ENCODE measurements at places on chromosomes 2 and 18.

GRCh38 chr2:143177096-143177786, 48.0 kb downstream of the ARHGAP15 start:
- DNase-seq, result no peak

GRCh38 chr2:109703077-109703476, 88.9 kb downstream of the SOWAHC start:
- DNase-seq, result no peak

DNA sequence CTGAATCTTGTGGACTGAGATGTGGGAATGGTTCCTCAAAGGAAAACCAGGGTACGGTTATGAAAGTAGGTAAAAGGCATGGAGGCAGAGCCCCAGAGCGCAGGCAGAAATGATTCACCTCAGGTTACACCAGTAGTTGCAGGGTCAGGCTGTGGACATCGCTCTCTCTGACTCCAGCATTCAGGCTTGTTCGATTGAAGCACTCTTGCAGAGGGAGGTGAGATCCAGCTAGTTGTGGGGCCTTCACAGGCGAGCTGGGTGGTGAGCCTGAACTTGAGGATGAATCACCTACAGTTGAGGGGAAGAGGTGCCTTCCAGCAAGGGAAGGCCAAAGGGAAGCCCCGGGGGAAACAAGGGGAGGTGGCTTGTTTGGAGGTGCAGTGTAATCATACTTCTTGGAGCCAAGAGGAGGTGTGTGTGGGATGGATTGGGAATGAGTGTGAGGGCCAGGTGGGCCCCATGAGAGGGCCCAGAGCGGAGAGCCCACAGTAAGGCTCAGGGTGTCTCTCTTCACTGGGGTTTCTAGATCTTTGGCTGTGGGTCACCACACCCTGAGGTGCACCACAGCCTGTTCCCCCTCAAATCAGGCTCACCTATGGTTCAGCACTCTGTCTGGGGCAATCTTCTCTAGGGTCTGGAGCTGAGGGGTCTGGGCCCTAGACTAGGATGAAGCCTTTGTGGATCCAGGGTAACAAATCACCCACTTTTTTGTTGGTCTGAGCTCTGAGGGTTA, 48.5 kb upstream of the MCFD2 start:
- no peak for DNase-seq

GRCh38 chr2:64328756-64329155, 125.2 kb upstream of the LGALSL start:
- DNase-seq, result no peak

GRCh38 chr18:66729442-66730239, 125.8 kb upstream of the CDH19 start:
- no peak for DNase-seq

- DNase-seq, result no peak
Measured at GRCh38 chr2:148926981-148927401, 52.0 kb downstream of the KIF5C start.

- no peak for DNase-seq
Measured at GRCh38 chr2:159903443-159904126, 105.6 kb upstream of the CD302 start.

GRCh38 chr18:39274535-39274934, 1708.9 kb upstream of the CELF4 start:
- no peak for DNase-seq

- DNase-seq, result no peak
Measured at GRCh38 chr2:39494784-39495251, 57.7 kb upstream of the MAP4K3 start.

DNA sequence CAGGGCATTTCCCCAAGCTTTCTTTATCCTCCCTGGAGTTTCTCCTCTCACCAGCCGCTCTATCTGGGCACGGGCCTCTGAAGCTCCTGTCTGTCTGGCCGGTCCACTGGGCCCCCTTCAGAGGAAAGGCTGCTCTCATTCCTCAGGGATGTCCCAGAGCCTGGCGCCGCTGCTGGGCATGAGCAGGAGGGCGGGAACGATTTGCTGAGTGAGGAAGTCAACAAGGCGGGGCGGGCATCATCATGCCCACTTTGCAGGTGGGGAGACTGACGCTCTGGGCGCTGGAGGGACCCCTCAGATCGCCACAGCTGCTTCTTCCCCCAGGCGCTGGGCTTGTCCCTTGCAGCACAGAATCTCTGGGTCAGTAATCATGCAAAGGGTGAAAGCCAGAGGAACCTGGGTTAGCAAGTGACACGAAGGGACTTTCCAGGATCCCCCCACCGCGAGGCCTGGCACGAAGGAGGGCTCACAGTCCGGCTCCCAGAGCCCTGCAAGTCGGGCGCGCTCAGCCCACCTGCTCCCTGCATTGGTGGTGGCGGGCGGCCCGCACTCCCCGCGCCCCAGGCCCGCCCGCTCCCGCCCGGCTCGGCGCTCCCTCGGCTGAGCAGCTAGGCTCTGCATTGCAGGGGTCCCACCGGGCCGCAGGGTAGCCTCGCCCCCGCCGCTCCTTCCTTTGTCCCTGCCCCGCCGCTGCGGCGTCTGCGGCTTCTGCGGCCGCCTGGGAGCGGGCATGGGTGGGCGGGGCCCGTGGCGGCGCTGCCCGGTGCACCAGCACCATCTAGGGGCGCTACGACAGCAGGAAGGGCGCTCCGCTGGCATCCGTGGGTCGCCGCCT, 157.8 kb downstream of the CYRIA start:
- DNase-seq, result peak; percentile 52

DNA sequence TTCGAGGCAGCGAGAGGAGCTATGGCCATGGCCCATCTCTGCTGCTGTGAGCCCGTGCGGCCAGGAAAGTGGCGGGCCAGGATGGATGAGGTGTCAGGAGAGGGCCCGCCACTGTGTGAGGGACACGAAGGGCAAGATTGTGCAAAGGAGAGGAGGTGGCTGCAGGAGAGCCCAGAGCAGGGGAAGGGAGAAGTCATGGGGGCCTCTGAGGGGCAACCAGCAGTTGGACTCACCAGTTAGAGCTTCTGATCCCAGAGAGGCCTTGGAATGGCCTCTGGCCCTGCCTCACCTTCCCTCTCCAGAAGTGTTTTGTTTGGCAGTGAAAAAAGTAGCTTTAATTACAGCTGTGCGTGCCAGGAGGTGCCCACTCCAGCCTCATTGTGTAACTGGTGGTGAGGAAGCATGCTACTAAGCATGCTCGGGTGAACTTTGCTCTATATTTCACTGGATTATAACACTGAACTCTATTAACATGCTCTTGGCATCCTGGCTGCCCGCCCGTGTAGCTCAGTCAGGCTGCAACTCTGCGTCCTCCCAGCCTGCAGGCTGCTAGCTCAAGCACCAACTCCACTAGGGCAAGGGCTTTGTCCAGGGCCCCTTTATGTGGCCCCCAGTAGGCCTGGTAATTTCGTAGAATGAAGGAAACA, 34.2 kb downstream of the IMPA2 start:
- DNase-seq, result no peak

GRCh38 chr18:79372991-79373390, 22.7 kb upstream of the NFATC1 start:
- DNase-seq, result no peak

DNA sequence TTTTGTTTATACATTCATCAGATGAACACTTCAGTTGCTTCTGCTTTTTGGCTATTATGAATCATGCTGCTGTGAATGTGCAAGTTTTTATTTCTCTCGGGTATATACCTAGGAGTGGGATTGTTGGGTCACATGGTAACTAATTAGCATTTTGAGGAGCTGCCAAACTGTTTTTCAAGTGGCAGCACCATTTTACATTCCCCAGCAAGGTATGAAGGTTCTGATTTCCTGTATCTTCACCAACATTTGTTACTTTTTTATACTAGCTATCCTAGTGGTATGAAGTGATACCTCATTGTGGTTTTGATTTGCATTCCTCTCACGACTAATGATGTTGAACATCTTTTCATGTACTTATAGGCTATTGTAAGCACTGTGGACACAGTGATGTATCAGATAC, 53.9 kb downstream of the DYNC1I2 start:
- no peak for DNase-seq

- peak; percentile 57 for DNase-seq
Measured at GRCh38 chr18:59697236-59697932, at the start of gene CCBE1. Gene CCBE1 (minus strand): TSS chr18:59697423.

DNA sequence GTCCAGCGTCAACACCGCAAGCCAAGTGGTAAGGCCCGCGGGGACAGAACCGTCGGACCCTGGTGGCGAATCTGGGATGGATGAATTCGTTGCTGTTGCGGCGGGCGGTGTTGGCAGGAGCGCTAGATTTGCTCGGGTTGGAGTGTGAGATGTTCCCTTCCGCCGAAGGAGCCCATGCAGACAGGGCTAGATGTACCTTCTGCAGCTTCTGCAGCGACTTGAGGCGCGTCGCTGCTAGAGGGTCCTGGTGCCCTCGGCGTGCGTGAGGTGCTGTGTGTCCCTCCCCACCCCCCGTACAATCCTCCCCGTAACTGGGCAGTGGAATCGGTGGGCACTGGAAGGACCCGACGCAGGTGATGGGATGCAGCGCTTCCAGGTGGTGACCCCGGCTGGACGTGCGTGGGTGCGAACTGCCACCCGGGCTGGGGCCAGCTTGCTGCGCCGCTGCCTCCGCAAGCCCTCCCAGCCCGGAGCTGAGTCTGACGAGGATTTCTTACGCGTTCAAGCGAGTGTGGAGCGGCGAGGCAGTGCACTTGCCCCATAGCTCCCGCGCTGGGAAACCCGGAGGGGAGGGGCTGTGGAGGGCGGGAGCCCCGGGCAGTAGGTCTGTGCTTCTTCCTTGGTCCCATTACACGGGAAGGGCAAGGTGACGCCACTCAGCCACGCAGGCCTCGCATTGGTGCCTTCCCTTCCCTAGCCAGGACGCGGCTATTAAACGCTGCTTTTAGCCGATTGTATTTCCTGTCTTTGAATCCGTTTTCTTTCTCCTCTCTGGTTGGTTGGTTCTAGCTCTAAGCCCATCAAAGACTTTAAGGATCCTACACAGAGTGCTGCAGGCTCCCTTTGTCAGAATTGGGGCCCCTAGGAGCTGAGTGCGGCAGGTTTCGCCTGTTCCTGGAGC, 34.2 kb downstream of the CHRNA1 start:
- DNase-seq, result no peak

- no peak for DNase-seq
Measured at GRCh38 chr2:119809339-119810048, 49.8 kb downstream of the PTPN4 start.

DNA sequence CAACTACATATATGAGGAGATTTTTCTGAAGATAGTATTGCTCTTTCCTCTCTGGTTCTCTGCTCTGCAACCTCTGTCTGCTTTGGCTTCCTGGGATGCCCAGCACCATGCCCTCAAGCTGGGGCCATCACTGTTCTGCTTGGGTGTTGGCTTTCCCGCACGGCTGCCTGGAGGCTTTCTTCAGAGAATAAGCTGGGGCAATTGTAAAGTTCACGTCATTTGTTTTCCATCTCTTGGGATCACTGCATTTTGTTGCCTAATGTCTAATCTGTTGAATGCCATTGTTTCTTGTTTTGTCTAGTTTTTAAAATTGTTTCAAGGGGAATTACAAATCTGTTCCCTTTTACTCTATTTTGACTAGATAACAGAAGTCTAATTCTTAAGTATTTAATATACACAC, 437.3 kb upstream of the NRP2 start:
- DNase-seq, result no peak

DNA sequence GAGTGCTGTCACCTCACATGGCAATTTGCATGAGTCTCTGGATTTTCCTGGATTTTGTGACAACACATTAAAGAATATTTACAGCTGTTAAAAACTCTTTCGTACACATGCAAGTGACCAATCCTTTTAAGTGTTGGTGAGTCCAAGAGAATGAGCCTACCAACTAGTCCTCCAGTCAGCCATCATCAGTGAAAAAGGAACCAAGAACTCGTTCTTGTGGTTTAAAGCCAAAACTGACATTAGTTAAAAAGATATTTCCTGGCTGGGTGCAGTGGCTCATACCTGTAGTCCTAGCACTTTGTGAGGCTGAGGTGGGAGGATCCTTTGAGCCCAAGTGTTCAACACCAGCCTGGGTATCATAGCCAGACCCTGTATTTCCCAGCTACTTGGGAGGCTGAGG, 215.4 kb upstream of the ITGA4 start:
- DNase-seq, result no peak

DNA sequence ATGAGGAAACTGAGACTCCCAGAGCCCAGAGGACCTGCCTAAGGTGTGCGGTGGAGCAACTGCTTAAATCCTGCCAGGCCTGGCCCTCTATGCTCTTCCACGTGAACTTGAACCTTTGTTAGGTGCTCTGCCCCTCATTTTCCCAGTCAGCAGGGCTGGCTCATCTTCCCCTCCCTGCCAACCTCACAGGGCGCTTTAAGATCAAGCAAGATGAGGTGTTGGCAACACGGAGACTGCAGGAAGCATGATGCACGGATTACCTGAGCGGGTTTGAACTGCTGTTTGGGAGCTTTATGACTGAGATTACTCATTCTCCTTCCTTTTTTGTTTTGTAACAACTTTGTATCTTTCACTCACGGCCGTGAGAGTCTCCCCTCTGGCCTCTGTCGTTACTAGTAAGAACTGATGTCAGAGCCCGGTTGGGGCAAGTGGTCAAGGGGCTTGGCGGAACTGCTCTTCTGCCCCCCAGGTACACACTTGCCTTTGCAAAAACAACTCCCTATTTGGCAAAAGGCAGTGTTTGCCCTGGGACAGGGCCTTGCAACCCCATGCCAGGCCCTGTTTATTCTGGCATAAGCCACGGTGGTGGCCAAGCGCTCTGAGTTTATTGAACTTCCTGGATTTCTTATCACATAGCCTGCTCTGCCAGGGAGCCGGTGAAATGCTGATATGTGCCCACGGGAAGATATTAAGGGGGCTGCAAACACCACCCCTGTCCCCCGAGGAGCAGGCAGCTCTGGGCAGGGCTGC, 127.8 kb downstream of the INHBB start:
- DNase-seq, result no peak

DNA sequence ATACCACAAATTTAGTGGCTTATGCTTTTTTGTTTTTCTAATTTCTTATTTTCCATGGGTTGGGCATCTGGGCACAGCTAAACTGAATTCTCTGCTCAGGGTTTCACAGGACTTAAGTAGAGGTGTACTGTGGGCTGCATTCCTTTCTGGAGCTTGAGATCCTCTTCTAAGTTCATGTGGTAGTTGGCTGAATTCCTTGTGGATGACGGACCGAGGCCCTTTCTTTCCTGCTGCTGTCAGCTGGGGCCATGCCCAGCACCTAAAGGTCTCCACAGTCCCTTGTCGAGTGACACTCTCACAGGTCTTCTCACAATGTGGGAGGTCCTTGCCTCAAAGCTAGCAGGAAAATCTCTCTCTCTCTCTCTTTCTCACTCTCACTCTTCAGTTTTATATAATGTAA, 433.5 kb upstream of the LRATD1 start:
- no peak for DNase-seq

DNA sequence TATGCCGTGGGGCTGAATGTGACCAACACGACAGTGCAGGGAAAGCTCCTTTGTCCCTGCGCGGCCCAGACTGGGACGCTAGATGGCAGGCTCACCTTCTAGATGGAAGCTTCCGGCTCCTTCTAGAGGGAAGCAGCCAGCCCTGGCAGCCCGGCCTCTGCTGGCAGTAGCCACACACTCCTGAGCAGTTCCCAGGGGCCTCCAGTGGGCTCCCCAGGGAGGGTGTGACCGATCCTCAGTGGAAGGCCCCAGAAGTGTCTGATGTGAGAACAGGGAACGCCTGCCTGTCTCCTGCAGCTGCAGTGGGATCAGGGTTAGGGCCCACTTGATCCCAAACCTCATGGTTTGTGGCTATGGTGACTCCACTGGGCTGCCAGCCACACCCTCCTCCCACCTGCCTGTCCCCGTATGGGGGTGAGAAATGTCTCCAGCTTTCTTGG, 48.5 kb upstream of the LRPPRC start:
- peak; percentile 95 for DNase-seq

- no peak for DNase-seq
Measured at GRCh38 chr2:121075641-121076497, 209.1 kb downstream of the TFCP2L1 start.
